ENCODE measurements at places on chromosomes 5 and 9.

DNA sequence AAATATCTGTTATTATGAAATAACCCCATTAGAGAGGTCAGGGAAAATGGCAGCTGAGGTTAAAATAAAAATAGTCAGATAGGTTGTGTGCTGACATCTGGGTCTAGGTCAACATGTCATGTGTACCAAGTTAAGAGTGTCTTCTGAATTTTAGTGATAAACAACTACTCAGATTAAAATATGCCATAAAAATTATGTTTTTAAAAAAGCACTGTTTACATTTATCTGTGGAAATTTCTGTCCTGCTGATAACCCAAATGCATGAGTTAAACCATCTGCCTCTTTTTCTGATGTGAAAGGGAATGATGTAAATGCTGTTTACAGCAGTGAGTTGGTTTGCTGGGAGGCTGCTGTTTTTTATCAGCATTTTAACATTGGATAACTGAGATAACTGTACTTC is 361.2 kb upstream of the TARS1 start:
- no peak for DNase-seq

GRCh38 chr5:103902893-103903292 is 340.3 kb upstream of the NUDT12 start:
- no peak for DNase-seq

GRCh38 chr9:125965477-125965876 is 218.3 kb downstream of the PBX3 start:
- no peak for DNase-seq

DNA sequence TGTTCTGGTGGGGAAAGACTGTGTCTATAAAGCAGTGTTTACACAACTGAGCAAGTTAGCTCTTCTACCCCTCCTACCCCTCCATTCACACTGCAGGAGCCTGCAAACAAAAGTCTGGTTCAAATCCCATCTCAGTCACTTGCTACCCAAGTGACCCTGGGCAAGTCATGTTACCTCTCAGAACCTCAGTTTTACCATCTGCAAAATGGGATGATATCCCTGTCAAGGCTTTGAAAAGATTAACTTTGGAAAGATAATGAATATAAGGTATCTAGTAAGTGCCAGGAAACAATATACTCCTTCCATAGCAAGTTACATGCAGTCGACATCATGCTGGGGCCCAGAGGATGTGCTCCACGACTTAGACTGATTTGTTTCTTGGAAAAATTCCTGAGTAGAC is 161.5 kb downstream of the SEC61B start:
- DNase-seq, result no peak

DNA sequence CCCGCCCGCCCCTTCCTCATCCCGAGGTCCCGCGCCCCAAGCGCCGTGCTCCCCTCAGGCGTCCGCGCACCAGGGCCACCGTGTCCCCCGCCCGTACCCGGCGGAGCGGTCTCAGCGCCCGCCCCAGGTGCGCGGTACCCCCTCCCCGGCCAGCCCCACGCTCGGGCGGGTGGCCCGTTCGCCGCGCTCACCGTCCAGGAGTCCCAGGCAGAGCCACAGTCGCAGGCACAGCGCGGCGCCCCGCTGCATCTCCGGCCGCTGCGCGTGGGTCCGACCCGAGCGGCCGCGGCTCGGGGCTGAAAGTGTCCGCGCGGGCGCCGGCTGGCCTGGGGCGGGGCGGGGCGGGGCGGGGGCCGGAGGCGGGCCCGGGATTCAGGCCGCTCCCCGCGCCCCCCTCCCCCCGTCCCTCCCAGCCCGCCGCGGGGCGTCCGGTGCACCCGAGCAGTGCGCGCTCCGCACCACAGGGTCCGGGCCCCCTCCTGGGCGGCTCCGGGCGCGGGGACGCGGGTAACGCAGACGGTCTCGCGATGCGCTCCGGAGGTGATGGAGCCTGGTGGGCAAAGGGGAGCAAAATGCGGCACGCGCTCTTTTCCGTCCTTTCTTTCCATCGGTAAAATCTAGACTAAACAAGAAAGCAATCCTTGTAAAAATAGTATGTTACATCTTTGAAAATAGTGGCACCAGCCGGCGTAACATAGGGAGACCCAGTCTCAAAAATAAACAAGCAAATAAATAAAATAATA is at the start of gene FLT4:
FLT4 (minus strand) TSS at position 304 of the 743 bp plus-strand sequence; CDS start at position 249, 55 bp downstream.
- no peak for DNase-seq

- no peak for DNase-seq
Measured at GRCh38 chr9:7756088-7756487, 43.5 kb downstream of the DMAC1 start.

GRCh38 chr9:71675857-71676165 is 92.5 kb downstream of the CEMIP2 start:
- DNase-seq, result no peak

Measured in germinal center (tissue), 1 donor.